Breast epithelium (tissue), 4 donors: ENCODE measurements at places on chromosomes 2 and 18.

- peaks cover 6% of the 10 kb centered on the region for H3K4me1 ChIP-seq
- no peaks in the 10 kb centered on the region for H3K27me3 ChIP-seq
- H3K4me3 ChIP-seq, result no peak overlapping the region
- no peak overlapping the region for H3K27ac ChIP-seq
Observed at GRCh38 chr18:13273800-13274199, 55.2 kb downstream of the LDLRAD4 start.

- H3K4me1 ChIP-seq, result peaks cover 12% of the 10 kb centered on the region
- H3K4me3 ChIP-seq, result peak overlapping the region; percentile 91
- peak overlapping the region; percentile 82 for H3K27ac ChIP-seq
Observed at GRCh38 chr2:191247381-191248057, 2.3 kb downstream of the MYO1B start.

GRCh38 chr2:200534572-200534971, 8.6 kb downstream of the SGO2 start:
- no peak overlapping the region for H3K27ac ChIP-seq
- DNase-seq, result no peak
- H3K27me3 ChIP-seq, result no peaks in the 10 kb centered on the region
- no peak overlapping the region for H3K4me3 ChIP-seq
- no peaks in the 10 kb centered on the region for H3K36me3 ChIP-seq
- H3K4me1 ChIP-seq, result no peaks in the 10 kb centered on the region

- H3K4me1 ChIP-seq, result no peaks in the 10 kb centered on the region
- no peaks in the 10 kb centered on the region for H3K27me3 ChIP-seq
- no peak for DNase-seq
- no peak overlapping the region for H3K27ac ChIP-seq
- H3K36me3 ChIP-seq, result no peaks in the 10 kb centered on the region
Observed at GRCh38 chr18:66646609-66647008, 42.7 kb upstream of the CDH19 start.

- no peak overlapping the region for H3K4me3 ChIP-seq
- DNase-seq, result no peak
- H3K36me3 ChIP-seq, result no peaks in the 10 kb centered on the region
- no peak overlapping the region for H3K27ac ChIP-seq
Observed at GRCh38 chr2:239903803-239904202, 121.3 kb downstream of the NDUFA10 start.

DNA sequence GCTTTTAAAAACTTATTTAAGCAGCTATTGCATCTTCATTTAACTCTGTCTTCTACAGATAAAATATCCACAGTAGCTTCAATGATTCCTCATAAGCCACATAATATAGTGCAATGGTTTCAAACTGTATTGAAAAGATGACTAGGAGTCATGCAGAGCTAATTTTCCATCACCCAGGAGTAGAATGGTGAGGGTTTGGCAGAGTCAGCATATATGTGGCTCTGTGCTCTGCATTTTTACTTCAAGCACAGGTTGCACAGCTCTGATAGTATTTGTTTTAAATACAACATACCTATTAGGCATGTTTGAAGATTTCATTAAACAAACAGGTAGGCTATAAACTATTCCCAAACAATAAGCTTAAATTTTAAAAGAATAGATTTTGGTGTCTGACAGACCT, 731.9 kb upstream of the VRK2 start:
- no peak for DNase-seq
- H3K4me1 ChIP-seq, result no peaks in the 10 kb centered on the region
- no peaks in the 10 kb centered on the region for H3K27me3 ChIP-seq
- no peak overlapping the region for H3K4me3 ChIP-seq
- no peak overlapping the region for H3K27ac ChIP-seq

DNA sequence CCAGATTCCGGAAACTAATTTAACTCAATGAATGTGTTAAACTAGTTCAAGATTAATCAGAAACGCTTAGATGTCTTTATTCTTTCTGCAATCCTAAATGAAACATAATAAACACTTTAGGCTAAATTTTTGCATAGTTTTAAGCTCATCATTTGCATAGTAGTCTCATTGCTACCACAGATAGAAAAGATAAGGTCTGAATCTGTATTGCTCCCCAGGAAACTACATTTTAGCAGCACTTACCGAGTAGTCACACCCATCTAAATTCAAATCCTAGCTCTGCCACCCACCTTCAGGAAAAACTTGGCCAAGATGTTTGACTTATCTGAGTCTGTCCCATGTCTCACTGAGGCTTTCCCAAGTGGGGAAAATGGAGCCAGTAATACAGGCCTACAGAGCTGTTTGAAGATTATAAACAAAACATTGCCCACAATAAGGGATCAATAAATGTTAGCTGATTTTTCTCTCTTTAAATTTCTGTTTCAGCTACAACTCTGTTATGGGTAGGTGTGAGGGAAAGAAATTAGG, 87.0 kb downstream of the GALNT3 start:
- no peaks in the 10 kb centered on the region for H3K27me3 ChIP-seq
- H3K4me3 ChIP-seq, result no peak overlapping the region
- no peak overlapping the region for H3K27ac ChIP-seq
- DNase-seq, result no peak
- no peaks in the 10 kb centered on the region for H3K36me3 ChIP-seq

DNA sequence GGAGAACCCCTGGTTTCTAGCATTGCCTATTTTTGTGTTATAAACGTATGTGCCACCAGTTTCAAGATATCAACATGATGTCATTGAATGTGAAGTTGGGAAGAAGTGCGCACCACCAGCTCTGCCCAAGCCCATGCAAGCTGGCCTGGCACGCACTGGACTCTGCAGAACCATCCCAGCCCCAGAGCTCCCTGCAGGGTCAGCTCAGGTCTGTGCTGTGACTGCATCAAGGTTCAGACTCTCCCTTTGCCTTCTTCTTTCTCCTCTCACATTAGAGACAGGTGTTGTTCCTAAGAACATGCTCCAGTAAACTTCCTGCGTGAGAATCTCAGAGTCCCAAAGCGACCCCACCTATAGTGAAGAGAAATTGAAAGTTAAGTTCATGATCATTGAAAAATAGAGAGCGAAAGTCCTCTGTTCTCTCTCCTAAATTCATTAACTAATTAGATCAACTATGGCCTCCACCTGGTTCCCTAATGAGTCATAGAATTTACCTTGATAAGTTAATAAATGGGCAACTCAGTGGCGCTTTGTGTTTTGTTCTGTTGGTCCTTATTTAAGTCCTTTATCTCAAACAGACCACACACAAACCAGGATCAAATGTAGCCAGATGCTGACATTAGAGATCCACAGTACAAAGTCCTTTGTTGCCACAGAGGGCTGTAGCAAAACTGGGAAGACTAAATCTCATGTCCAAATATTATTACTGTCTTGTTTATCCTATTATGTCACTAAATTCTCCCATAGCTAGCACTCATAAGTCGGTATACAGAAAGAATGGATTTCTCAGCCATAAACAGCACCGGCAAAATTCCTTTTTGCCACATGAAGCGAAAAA, 432.3 kb downstream of the STK39 start:
- no peaks in the 10 kb centered on the region for H3K4me1 ChIP-seq
- H3K27ac ChIP-seq, result no peak overlapping the region
- no peak overlapping the region for H3K4me3 ChIP-seq
- no peaks in the 10 kb centered on the region for H3K27me3 ChIP-seq
- H3K36me3 ChIP-seq, result no peaks in the 10 kb centered on the region

GRCh38 chr2:223051693-223052289, at the start of gene KCNE4:
KCNE4 (plus strand) TSS chr2:223052190; CDS start chr2:223052831, 641 bp downstream.
- no peak for DNase-seq
- no peaks in the 10 kb centered on the region for H3K4me1 ChIP-seq
- no peaks in the 10 kb centered on the region for H3K36me3 ChIP-seq
- H3K27me3 ChIP-seq, result no peaks in the 10 kb centered on the region
- peak within 1 kb of the TSS; percentile 47 for H3K4me3 ChIP-seq
- peak within 1 kb of the TSS; percentile 71 for H3K27ac ChIP-seq

DNA sequence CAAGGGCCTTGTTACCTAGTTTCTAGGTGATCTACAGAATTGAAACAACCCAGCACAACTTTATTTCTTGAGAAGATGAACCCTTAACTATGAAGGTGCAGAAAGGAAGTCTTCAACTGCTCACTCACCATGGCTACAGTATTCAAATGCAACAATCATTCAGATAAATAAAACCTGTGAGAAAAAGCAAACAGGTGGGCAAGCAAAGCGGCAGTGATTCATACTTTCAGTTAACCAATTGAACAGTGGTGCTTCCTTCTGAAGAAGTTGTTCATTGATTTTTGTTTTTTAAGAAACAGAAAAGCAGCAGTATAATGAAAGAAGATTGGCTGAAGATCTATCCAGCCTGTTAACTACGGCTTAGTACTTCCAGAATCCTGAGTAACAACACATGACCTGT, 43.5 kb downstream of the SLC35F5 start:
- no peak for DNase-seq
- H3K36me3 ChIP-seq, result peaks cover 3% of the 10 kb centered on the region
- H3K4me1 ChIP-seq, result no peaks in the 10 kb centered on the region

DNA sequence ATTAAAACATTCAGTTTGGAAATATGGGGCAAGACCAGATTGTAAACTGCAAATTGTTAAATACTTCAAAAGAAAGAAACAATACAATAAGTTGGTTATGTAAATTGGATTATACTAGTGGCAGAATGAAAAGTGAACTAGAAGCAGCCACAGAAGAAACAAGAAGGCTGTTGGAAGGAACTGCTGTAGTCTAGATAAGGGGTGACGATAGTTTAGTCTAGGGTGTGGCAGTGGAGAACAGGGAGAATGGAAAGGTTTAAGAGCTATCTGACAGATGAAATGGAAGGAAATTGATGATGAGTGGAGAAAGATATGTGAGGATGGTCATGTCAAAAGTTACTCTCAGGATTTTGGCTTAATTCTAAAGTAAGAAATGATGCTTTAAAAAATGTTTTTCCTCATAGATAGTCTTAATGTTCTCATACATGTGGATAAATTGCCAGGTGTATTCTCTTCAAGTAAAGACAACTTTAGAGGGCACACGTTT, 179.7 kb downstream of the GPD2 start:
- no peak for DNase-seq
- H3K4me1 ChIP-seq, result no peaks in the 10 kb centered on the region
- no peaks in the 10 kb centered on the region for H3K36me3 ChIP-seq
- H3K27me3 ChIP-seq, result no peaks in the 10 kb centered on the region

DNA sequence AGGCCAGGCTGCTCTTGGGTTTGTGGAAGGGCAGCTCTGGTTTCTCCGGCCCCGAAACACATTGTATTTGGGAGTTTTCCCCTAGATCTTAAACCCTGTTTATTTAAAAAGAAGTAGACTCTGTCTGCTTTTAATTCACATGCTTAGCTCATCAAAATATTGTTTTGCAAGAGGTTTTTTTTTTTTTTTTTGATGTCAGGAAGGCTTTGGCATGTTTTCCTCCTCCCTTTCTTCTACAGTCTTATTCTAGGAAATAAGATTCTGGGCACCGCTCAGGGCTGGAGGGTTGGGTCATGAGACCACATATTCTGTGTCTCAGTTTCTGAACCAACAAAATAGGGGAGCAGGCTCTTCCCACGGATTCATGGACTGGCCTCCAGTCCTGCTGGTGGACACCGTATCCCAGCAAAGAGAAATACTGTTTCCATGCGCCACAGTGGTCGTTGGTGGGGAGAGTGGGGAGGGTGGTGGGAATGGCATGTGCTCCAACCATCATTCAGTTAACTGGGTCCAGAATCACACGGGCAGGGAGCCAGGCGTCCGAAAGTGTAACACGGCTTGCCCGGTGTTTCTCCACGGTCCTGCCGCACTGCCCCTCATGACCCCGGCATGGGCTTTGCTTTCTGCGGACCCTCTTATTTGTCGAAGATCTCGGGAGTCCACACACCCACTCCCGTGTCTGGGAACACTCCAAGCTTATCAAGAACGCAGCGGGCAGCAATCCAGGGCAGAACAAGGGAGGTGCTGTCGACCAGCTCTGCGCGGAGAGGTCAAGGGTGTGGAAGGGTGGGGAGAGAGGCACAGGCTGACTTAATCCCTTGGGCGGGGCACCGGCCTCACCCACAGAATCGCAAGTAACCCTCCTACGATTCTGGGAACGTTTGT, 176.7 kb downstream of the GLI2 start:
- H3K27ac ChIP-seq, result peak overlapping the region; percentile 89
- DNase-seq, result peak; percentile 32
- H3K36me3 ChIP-seq, result no peaks in the 10 kb centered on the region
- peaks cover 10% of the 10 kb centered on the region for H3K4me1 ChIP-seq

GRCh38 chr2:239731422-239731821, 293.7 kb downstream of the NDUFA10 start:
- H3K4me1 ChIP-seq, result no peaks in the 10 kb centered on the region
- H3K27me3 ChIP-seq, result peaks cover 7% of the 10 kb centered on the region
- no peak overlapping the region for H3K27ac ChIP-seq

GRCh38 chr18:78607221-78607620, 372.4 kb upstream of the SALL3 start:
- no peak overlapping the region for H3K27ac ChIP-seq
- no peak overlapping the region for H3K4me3 ChIP-seq
- H3K4me1 ChIP-seq, result no peaks in the 10 kb centered on the region
- no peaks in the 10 kb centered on the region for H3K36me3 ChIP-seq

DNA sequence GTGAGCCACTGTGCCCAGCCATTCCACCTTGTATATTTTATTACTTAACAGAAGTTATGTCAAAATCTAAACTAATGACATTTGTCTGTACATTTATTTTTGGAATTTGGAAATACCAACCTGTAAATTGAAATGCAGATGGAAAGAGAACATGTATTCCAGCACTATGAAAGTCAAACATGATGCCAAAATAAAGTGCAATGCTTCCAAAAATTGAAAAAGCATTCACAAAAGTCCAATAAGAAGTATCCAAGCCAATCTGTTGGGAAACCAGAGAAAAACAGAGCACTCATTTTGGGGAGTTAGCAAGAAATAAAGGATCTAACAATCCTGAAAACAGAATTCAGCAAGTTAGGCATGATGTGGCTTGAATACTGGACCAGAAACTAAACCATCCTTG, 30.3 kb upstream of the NARS1 start:
- H3K36me3 ChIP-seq, result no peaks in the 10 kb centered on the region
- DNase-seq, result no peak
- H3K27ac ChIP-seq, result no peak overlapping the region
- H3K27me3 ChIP-seq, result no peaks in the 10 kb centered on the region
